ENCODE measurements at places on chromosomes 13 and 19. TPM values are rescaled to one million over a fixed set of nuclear protein-coding genes. Genes with fewer than 3 reads are reported as not detected.

GRCh38 chr13:91358387-91358782, 10.9 kb downstream of the MIR17HG start:
- DNase-seq = peak; percentile 21

The LRRC8E gene
- total RNA-seq = 9.6 TPM

The CEACAM1 gene
- 28.1 TPM for total RNA-seq

GRCh38 chr13:60009300-60010253, 154.2 kb downstream of the DIAPH3 start:
- DNase-seq = no peak

GRCh38 chr13:25775986-25776385, 275.8 kb downstream of the SHISA2 start:
- DNase-seq = no peak

- no peak for DNase-seq
Observed at GRCh38 chr13:102195566-102196462, 206.0 kb downstream of the FGF14 start.

DNA sequence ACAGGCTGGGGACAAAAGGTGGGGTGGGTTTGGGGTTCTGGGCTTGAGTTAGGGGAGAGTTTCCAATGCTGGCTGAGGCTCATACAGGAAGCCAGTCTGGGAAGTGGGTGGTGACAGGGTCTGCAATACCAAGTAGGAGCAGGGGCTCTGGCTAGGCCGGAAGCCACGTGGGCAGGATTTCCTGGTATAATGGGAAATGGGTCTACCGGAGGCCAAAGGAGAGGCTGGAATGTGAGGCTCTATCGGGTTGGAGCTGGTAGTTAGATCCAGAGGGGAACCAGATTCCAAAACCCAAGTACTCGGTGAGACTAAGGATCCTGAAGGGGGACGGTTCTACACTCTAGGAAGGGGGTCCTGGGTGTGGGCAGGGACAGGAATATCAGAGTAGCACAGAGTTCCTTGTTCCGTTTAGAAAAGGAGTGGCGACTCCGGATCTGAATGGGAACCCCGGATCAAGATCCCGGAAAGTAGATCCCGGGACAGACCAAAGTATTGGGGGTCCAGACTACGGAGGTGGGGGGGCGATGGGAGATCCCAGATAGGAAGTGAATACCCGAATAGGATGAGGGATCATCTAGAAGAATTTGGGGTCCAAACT, 802 bp downstream of the CDC37 start:
- DNase-seq = no peak

The C19orf81 gene
- not detected for total RNA-seq

- DNase-seq = no peak
Observed at GRCh38 chr13:25990801-25991200, 61.0 kb downstream of the SHISA2 start.

GRCh38 chr19:46460981-46461380, 10.4 kb downstream of the PNMA8A start:
- DNase-seq = no peak

DNA sequence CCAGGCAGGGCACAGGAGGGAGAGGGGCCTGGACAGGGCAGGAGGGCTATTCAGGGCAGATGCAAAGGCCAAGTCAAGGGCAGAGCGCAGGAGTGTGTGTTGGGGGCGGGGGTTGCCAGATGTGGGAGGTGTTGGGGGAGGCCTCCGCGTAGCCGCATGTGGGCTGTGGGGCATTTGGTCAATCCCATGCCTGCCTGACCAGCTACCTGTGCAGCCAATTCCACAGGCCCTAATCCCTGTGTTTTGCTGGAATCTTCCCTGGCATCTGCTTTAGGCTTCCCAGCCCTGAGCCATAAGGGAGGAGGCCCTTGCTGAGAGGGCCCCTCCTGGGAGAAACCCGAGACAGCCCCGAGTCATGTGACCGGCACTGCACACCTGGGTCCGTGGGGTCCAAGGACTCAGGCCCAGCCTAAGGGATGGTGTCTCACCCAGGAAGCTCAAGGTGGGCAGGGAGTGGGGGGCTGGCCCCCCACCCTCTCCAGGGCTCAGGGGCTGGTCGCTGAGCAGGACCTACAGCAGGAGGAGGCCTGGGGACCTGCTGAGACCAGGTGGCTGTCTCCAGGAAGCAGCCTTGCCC, 20.3 kb downstream of the RFX1 start:
- DNase-seq = no peak

GRCh38 chr19:38769635-38770211, 3.6 kb downstream of the LGALS7 start:
- DNase-seq = peak; percentile 85

The B3GNT8 gene
- 0.51 TPM for total RNA-seq

The IL4I1 gene
- total RNA-seq = 1.0 TPM
